Epithelial cell of esophagus (primary cell): ENCODE measurements at places on chromosomes 2 and 18.

DNA sequence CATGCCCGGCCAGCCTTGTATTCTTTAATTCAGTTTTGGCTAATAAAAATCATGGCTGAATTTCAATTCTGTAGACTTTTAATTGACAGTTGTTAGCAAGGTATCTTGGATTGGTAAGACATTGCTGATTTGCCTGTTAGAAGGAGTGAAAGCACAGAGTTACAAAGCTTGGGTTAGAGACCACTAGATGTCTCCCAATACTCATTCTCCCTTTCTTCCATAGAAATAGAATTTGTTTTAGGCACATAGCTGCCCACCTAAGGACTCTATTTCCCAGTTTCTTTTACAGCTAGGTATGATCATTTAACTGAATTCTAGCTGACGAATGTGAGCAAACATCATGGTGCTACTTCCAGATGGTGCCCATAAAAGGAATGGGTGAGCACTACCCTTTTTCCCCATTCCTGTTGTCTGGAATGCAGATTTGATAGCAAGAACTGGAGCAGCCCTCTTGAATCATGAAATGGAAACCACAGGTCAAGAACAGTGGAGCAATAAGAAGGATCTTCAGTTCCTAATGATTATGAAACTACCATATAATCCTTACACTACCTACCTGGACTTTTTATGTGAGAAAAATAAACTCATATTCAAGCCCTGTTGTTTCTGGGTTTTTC lies 17.5 kb downstream of the PECR start:
- DNase-seq: no peak

GRCh38 chr18:21489119-21489750 lies 111.3 kb downstream of the ESCO1 start:
- DNase-seq: peak; percentile 74

DNA sequence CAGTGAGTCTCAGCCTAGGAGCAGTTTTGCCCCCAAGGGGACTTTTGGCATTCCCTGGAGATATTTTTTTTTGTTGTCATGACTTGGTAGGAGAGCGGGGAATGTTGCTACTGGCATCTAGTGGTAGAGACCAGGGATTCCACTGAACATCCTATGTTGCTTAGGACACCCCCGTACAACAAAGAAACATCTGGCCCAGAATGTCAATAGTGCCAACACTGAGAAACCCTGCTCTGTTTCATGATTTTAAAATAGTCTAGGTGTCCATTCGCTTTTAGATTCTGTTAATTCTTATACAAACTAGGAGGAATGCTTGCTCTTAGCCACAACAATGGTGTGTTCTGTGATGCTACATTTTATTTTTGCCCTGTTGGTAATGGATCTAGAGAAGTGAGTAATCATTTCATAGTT lies 225.8 kb upstream of the SIX3 start:
- DNase-seq: peak; percentile 56

DNA sequence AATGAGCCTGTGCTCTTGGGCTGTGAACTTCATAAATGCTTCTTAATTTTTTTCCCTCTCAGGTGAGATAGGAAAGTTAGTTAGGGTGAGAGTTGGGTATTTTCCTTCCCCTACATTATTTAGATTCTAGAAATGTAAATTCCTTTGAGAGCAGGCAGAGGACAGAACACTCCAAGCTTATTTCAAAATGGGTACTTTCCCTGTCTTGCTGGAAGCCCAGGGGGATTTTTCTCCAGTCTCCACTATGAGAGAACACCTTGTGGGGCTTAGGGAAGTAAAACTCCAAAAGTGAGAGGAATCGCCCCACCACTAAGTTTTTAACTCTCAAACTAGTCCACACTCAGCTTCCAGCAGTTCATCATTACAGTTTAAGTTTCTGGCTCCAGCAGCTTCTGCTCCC lies 253.2 kb upstream of the CTAGE1 start:
- DNase-seq: no peak

GRCh38 chr2:66324356-66324755 lies 110.6 kb upstream of the MEIS1 start:
- no peak for DNase-seq

GRCh38 chr2:16165518-16166326 lies 225.4 kb downstream of the MYCN start:
- DNase-seq: no peak

DNA sequence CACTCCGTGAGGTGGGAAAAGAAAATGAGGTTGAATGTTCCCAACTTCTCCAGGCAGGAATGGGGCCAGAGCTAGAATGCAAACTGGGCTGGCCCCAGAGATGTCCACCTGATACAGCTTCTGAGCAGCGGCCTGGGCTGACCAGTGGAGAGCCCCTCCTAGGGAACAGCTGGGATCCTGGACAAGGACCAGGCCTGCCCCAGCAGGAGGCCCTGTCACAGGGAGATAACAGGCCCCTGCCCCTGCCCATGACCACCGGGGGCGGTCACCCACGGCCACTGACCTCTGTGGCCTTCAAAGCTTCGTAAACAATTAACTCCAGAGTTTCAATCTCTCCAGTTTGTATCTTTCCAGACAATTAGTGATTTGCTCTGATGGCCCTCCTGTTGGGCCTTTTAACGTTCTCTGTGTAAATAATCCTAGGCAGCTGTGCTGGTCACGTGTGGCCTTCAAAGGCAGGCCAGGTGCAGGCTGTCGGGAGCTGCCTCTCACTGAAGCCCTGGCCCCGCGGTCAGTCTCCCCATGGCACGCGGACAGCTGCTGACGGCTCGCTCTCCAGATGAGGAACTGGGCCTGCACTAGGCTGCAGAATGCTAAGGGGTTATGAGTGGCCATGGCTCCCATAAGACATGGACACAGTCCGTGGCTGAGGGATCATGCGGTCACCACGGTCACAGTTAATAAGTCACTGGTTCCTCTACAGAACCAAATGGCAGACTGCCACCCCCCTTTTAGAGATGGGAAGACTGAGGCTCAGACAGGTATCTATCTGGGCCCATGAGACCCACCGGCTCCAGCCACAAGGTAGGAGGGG lies 9.2 kb downstream of the HS6ST1 start:
- DNase-seq: no peak

- no peak for DNase-seq
These were observed 2.7 kb downstream of the NABP1 start for GRCh38 chr2:191680639-191681038.

- no peak for DNase-seq
These were observed 2.0 kb upstream of the MBP start for GRCh38 chr18:77134611-77135010.

- DNase-seq: peak; percentile 62
These were observed 211.4 kb downstream of the CMPK2 start for GRCh38 chr2:6654279-6654678.

DNA sequence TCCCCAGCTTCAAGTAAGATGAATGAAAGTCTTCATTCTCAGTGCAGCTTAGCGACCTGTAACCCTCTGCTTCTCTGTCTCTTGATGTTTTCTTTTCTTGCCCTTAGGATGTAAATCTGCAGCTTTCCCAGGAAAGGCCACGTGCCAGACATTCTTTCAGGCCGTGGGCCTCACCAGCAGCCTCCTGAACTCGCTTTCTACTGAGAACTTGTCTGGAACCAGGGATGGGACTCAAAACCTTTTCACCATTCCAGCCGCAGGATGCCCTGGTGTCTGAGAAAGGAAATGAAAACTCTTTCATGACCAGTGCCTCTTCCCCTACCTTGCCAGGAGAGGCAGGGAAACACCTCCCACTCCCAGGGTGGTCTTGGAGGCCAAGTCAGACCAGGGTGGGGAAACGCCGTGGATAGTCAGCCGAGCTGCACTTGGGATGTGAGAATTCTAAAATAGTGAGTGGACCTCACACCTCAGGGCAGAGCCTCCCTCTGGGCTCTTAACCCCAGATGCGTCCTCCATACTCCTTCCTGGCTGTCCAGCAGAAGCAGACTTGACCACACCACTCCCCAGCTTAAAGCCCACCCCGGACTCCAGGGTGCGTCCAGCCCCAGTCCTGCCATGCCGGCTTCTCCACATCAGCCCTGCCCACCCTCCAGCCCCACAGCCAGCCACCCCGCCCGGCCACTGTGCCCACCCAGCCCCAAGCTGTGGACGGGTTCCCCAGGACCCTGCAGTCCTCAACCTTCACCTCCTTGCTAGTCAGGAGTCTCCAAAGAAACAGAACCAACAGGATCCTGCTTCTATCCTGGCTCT lies 115.5 kb downstream of the TWIST2 start:
- DNase-seq: no peak

GRCh38 chr2:240374085-240374907 lies 61.2 kb upstream of the GPC1 start:
- DNase-seq: peak; percentile 62

DNA sequence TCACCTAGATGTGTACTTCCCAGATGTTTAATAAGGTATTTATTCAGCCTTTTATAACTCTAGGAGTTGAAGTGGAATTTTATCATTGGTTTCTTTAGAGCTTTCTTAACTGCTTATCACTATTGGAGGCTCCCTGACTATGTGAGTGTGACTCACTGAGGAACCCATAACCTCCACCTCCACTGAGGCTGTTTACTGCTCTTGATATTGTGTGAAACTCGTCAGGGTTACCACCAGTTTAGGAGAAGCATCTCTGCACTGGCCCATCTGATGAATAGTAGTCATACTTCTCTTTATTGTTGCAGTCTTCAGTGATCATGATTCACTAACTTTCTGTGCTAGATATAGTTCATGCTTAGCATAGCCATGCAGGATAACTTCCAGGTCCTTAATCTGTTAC lies 79.6 kb upstream of the UBXN4 start:
- no peak for DNase-seq

DNA sequence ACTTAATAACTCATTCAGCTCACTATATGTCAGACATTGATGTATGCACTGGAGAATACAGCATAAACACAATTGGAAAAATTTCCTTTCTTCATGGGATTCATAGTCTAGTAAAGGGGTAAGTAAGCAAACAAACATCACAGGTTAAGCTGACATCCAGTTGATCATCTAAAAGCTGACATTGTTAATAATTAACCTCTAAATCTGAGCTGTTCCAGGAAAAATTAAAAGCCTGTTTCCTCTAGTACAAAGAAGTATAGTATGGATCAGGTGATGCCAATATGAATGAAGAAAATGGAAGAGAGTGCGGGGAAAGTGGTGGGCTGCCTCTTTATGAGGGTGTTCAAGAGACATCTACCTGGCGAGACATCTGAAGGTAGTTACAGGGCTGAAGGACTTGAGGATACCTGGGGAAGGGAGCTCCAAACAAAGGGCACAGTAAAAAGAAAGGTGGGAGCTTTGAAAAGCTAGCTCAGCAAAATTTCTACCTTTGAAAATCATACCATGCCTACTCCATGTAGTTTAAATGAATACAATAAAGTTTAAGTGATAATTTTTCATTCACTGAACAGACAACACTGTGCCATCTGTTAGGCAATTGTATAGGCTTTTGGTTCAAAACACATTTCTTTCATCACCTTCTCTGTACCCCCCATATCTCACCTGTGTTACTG lies 619.3 kb downstream of the TRIB2 start:
- no peak for DNase-seq

GRCh38 chr2:128356127-128356526 lies 37.5 kb upstream of the HS6ST1 start:
- DNase-seq: no peak

DNA sequence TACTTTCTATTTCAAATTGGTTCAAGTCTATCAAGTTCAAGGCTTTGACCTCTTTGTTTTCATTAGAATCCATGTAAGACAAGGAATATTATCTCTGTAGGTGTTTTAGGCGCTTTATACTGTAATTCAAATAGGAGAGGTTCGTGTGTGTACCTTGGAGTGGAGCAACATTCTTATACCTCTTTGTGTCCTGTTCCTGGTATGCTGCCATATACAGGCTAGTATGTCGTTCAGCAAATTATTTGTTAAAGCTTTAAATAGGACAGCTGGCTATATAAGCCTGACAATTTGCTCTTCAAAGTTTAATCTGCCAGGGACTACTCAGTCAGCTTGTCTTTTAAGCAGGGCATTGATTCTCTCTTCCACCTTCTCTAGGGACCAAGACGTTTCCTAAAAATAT lies 31.1 kb upstream of the SPAG16 start:
- no peak for DNase-seq

- DNase-seq: peak; percentile 93
These were observed 34.3 kb upstream of the TAF1B start for GRCh38 chr2:9809064-9809356.

GRCh38 chr18:10063489-10063888 lies 149.7 kb downstream of the VAPA start:
- DNase-seq: no peak

DNA sequence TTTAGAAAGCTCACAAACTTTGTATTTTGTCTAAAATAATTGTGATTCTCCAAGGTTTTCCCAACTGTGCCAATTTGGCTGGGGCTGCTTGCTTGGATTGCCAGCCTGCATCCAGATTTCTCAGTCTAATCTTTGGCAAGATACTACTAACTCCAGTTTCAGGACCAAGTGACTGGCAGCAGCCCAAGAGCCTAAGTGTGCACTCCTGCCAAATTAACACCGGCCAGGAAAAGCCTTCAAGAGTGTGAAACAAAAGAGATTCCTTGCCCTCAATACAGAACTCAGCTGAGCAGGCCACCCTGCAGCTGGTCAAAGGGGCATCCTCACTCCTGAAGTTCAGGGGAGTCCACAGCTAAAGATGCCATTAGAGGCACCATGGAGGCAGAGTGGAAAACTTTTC lies 589.0 kb upstream of the ACVR2A start:
- no peak for DNase-seq

DNA sequence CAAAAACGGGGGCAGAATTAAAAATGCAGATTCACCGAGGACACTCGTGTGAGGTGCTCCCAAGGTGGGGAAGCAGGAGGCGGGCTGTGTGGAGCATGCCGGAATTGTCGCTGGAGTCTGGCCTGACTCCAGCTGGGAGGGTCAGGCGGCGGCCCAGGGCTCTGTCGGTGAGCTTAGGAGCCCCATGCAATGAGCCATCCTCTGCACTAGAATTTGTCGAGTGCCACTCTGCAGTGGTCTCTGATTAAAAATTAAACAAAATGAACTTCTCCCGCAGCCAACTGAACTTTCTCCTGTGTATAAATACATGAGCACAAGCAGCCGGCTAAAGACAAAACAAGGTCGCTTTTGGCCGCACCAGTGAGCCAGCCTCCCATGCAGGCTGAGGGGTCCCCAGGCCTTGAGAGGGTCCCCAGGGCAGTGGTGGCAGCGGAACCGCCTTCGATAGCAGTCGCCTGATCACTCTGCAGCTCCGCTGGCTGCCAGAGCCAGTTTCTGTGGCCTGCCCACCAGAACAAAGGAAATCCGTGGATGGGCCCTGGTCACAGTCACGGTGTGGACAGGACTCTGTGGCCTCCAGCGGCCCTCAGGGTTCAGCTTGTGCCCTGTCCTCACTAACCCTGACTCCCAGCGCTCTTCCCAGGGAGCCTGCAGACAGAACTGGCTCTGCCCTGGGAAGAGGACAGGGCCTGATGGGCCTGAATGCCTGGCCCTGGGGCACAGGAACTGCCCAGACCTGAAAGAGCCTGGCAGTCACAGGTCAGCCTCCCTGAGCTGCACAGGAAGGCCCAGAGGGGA lies 201.3 kb downstream of the EIPR1 start:
- DNase-seq: no peak

GRCh38 chr2:70959271-70959761 lies 19.1 kb upstream of the ANKRD53 start:
- DNase-seq: no peak

GRCh38 chr2:83079007-83079406 lies 1380.1 kb downstream of the SUCLG1 start:
- no peak for DNase-seq

- no peak for DNase-seq
These were observed 29.7 kb downstream of the KDM3A start for GRCh38 chr2:86470890-86471289.
